ENCODE measurements at places on chromosomes 7 and 10.

DNA sequence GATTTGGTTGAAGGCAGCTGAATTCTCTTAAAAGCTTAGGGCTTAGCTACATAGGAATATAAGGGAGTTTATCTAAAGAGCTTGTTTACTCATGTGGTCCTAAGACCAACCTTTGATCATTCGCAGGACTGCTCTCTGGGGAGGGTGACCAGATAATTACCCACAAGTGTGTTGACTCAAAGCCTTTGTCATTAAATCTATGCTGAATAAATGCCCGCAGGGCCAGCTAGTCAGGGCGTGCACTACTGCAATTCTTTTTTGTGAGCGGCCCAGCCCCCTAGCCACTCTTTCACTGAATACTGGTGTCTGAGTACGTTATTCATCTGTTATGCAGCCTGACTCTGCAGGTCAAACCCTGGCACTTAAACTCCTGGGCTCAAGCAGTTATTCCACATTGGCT lies 69.6 kb downstream of the AKAP9 start:
- DNase-seq = no peak

GRCh38 chr10:36725581-36726520 lies 399.5 kb upstream of the ANKRD30A start:
- no peak for DNase-seq

DNA sequence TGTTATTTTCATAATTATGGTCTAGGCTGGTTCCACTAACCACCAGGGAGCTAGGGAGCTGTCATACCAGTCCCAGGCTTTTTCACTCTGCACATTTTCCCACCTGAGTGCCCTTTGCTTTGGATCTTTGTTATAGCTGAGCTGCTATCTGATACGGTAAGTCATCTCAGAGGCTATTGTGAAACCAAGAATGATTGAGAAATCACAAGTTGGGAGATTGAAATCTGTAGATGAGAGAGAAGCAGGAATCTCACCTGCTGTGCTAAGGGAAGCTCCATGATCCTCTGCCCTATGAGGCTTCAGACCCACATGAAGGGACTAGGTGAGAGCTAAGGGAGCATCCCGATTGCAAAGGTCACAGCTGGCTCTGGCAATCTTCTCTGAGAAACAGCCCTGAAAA lies 307.8 kb downstream of the REEP3 start:
- no peak for DNase-seq

DNA sequence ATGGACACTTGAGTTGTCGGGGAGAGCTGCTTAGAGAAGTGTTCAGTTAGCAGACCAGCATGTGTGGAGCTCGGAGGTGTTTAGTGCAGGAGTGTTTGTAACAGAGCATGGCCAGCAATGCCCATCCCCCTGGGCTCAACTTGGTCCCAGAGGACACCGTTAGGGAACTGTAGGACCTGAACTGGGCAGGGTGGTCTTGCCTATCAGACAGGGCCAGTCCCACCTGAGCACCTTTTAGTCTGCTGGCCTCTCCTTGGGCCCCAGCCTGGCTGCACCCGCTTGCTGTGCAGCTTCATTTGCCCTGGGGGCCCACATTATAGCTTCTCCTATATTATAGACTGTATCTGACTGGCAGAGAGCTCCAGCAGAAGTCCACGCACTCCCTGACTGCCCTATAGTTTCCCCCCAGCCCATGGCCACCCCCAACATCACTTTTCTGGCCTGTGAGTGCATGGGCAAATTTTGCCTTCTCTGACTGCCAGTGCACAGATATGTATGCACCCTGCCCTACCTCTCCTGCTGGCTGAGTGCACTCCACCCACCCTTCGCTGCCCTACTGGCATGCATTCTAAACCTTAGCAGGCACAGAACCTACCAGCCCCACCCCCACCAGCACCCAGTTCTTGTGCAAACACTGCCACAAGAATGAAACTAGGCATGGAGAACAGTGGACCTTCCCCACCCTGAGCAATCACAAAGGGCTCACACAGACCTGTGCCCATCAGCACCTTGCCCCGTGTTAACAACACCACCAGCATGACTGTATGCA lies 1030.6 kb upstream of the GHITM start:
- no peak for DNase-seq

DNA sequence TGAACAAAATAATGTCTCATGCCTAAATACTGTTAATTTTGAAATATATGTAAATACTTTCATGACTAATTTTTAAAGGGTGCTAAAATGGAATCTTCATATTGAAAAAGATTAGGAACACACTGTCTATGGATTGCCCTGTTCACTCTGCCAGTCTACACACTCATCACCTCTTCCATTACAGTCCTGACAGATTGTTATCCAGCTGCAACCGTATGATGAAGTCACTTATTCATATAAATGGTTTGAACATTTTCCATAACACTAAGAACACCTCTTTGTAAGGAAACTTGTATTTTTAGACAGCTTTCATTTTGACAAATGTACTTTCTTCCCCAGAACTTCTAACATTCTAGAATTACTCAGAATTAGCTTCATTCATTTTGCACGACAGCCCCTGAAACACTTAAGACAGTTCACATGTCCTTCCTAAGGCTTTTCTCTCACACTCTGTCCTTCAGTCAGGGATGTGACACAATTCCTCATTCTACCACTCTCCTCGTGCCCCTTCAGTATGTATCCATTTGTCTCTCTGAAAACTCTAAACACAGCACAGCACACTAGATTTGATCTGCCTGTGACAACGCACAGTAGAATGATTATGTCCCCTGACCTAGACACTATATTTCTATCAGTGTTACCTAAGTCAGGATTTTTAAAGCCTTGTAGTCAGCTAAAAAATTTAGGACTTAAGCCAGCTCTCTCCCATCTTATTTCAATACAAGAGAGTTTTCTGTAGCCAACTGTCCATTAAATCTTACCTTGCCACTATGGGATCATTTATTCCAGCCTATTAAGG lies 71.9 kb downstream of the ORC5 start:
- DNase-seq = no peak

- DNase-seq = no peak
Measured at GRCh38 chr7:107327986-107328569, 141.8 kb upstream of the GPR22 start.

DNA sequence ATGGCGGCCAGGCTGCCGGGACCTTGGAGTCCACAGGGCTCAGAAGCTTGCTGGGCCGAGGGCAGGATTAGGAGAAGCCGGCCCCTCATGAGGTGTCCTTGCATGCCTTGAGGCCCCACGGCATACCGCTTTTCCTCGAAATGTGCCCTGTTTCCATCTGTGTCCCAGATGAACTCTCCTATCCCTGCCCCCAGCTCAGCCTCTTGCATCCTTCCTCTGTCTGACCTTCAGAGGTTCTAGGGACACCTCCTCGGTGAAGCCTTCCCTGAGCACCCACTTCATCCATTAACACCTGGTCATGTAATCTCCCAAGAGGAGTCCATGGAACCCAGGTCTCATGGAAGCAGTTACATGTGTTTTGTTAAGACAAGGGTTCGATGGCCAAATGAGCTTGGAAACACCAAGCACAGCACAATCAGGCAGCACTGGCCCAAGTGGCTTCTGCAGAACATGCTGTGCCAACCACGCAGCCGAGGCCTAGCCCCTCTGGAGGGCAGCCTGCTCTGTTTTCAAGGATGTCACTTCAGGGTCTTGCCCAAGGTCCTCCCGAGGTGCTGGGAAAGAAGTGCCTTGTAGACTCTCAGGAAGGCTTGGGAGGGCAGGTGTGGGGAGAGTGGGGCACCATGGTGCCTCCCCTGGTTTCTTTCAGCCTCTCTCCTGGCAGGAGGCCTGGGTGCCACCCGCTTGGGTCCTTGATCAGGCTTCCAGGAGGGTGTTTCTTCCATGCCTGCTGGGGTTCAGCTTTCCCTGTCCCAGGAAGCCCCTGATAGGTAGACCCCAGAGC lies 124.3 kb downstream of the NEURL1 start:
- no peak for DNase-seq

- DNase-seq = no peak
Measured at GRCh38 chr7:156975620-156976019, 26.1 kb downstream of the NOM1 start.

DNA sequence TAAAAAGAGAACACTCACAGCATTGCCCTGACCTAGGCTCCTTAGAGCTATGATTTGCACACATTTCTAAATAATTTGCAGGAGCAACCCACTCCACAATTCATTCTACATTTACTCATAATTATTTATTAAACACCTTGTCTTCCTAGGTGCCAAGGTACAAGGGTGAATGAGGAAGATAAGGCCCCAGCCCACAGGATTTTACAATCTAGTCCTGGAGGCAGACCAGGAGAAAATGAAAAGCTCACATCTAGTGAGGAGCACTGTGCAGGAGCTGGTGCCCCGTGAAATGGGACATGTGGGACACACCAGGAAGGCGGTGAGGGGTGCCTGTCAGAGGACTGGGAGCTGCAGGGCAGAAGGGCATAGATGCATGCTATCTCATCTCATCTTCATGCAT lies 59.7 kb upstream of the LRRC18 start:
- no peak for DNase-seq

DNA sequence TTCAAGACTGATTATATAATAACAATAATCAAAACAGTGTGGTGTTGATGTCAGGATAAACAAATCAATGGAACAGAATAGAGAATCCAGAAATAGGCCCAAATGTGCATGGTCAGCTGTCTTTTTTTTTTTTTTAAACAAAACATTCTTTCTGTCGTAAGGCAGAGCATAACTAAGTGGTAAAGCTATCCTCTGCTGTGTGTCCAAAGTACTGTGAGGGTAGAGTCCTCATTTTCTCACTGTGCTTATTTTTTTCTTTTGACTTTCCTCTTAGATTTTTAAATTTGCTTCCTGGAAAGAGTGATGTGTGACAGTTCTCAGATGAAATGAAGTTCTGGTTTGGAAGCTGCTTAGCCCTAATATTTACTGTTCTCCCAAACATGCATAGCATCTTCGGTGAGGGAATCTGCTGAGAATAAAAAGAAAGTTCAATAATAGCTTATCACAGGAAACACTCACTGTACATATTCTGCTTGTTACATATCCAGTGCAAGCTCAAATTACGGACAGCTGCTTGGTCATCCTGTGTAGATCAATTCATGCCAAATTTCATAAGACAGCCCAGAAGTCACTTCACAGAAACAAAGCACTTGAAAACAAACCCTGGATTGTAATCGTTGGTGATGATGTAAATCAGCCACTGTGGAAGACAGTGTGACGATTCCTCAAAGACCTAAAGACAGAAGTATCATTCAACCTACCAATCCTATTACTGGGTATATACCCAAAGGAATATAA lies 423.9 kb downstream of the NEBL start:
- DNase-seq = no peak

GRCh38 chr7:47400001-47400400 lies 181.9 kb downstream of the TNS3 start:
- no peak for DNase-seq

- no peak for DNase-seq
Measured at GRCh38 chr10:85464336-85464735, 902.3 kb downstream of the GRID1 start.

DNA sequence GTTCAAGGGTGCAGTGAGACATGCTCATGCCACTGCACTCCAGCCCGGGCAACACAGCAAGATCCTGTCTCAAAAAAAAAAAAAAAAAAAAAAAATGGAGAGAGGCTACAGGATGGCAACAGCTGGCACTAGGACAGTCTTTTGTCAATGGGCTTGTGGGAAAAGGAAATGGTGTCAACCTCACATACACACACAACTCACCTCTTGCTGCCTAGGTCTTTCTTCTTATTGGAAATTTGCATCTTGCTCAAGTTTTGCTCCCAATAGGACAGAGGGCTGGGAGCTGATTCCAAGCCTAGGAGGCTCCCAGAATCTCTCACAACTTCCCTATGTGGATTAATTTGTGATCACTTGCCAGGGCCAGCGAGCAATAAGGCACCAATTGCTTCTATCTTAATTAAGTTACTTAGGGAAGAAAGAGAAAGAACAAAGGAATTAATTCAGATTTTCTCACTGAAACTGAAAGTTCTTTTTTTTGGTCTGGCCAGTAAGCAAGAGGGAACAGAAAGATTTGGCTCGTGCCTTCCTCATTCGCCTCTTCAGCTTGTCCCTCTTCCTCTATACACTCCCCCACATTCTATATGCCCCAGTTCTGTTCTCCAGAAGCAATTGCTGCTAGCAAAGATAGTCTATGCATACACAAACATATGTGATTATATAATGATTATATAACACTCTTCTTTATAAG lies 33.8 kb downstream of the MAP3K8 start:
- DNase-seq = no peak

DNA sequence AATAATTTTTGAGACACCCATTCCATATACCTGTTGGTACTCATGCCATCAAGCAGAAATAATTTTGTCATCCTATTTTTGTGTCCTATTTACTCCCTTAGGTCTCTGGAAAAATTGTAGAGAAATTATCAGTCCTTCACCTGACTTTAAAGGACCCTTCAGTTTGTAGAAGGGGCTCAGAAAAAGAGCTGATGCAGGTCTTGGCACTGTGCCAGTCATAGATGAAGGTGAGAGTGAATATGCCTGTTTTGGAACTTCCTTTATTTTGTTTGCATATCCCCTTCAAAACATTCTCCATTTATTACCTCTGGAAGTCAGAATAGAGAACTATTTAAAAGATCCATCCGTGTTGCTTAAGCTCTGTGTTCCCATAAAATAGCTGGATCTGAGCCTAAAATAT lies 321.0 kb upstream of the TPK1 start:
- DNase-seq = no peak

GRCh38 chr10:86071145-86071544 lies 295.4 kb downstream of the GRID1 start:
- DNase-seq = no peak

DNA sequence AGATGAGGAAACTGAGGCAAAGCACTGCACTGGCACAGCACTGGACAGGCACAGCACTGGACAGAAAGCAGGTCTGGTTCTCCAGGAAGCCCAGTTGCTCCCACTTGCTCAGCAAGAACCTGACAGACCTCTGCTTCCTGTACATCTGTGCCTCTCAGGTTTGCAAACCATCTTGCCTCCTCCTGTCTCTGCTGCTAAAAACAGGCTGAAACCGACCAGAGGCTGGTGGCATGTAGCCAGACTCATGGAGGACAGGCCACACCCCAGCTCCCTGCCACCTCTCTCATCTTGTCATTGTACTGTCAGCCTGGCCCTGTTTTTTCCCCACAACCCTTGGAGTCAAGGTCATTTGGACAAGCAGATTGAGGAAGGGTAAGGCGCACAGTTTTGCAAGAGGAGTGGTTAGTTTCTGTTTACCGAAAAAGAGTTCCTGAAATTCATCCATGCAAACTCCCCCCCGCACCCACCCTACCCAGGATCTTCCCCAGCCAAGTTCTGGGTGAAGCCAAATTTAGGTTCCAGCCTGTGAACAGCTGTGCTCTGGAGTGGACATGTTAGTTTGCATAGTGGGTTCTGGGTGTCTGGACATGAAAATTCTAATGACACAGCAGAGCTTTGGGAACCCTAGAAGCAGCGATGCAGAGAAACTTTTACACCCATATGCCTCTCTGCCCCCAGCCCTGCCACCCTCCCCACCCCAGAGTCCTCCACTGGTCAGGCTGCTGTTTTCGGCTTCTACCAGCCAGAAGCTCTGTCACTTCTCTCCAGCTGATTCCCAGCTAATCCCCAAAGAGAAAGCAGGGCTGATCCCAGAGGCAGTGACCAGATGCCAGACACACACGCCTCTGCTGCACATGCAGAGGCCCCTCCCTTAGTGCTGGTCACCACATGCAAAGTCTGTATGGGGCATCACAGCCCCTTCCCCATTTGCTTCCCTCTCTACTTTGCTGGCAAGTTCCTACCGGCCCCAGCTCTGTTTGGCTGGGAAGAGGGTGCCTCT lies 8.5 kb upstream of the C10orf105 start:
- DNase-seq = no peak

- no peak for DNase-seq
Measured at GRCh38 chr10:110563132-110563531, 4.4 kb upstream of the SMC3 start.
